ENCODE measurements at places on chromosomes 16 and 17. TPM values are rescaled to one million over a fixed set of nuclear protein-coding genes. Genes with fewer than 3 reads are reported as not detected.

The SYNGR3 gene
- not detected for total RNA-seq

The TP53TG3B gene
- total RNA-seq = not detected

The SLC2A4 gene
- 7.0 TPM for total RNA-seq

The ODAD4 gene
- not detected for total RNA-seq

All from stomach (tissue), 19 donors.